ENCODE measurements at places on chromosomes 12 and 14.

- no peak for DNase-seq
These were observed 540.5 kb upstream of the FBXO33 start for GRCh38 chr14:39972704-39973103.

GRCh38 chr12:66739940-66740651, 61.2 kb upstream of the GRIP1 start:
- no peak for DNase-seq

DNA sequence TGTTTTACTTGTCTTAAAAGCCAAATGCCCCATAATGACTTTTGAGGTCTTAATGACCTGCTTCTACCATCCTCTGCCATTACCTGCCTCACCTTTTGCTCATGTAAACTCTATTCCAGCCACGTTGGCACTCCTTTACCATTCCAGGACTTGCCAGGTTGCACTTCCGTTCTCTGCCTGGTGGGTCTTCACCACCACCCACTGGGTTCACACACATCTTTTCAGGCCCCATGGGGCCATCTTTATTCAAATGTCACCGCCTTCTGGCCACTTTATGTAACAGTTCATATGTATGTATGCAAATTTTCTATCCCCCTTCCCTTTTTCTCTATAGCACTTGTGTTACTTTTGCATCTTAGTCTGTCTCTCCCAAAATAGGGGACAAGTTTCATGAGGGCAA, 57.7 kb downstream of the ATP2A2 start:
- DNase-seq = no peak

DNA sequence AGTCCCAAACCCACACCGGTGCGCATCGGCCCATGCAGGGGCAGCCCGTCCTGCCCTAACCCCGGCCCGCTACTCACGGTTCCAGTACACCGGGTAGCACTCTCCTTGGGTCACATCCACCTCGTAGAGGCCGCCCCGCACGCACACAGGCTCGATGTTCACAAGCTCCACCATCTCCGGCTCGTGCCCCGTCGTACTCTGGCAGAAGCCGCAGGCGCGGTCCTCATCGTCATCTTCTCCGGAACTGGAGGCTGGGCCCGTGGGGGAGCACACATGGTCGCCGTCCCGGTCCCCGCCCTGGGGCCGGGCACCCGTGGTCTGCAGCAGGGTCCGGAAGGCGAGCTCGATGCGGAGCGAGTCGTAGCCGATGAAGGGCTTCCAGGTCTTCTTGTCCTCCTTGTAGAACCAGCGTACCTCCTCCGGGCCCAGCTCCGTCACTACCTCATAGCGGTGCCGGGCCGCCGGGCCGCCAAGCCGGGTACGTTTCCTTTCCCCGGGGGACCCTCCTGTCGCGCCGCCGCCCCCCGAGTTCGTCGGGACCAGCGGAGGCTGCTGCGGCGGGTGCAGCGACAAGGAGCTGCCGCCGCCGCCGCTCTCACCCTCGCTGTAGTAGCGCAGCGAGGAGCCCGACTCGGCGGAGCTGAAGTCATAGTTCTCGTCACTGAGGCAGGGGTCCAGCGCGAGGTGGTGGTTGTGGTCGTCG, 788 bp downstream of the DDHD1 start:
- DNase-seq = peak; percentile 10

GRCh38 chr14:95237121-95237957, 80.0 kb upstream of the DICER1 start:
- no peak for DNase-seq

DNA sequence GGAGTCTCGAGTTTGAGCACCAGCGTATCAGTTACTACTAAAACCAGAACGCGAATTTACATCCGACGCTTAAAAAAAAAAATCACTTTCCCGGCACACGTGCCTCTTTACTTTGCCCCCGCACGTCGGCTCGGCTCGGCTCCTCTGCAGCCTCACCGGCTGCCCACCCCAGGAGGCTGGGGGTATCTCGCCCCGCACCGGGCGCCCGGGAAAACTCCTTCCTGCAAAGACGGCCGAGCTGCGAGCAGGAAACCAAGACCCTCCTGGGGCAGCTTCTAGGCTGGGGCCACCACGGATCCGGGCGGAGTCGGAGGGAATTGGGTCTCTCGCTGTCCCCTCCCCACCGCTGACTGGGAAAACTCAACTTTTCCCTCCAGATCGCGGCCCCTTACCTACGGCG, 610 bp downstream of the VSIG10 start:
- no peak for DNase-seq

GRCh38 chr12:131365821-131366260, 345.0 kb upstream of the SFSWAP start:
- DNase-seq = no peak

DNA sequence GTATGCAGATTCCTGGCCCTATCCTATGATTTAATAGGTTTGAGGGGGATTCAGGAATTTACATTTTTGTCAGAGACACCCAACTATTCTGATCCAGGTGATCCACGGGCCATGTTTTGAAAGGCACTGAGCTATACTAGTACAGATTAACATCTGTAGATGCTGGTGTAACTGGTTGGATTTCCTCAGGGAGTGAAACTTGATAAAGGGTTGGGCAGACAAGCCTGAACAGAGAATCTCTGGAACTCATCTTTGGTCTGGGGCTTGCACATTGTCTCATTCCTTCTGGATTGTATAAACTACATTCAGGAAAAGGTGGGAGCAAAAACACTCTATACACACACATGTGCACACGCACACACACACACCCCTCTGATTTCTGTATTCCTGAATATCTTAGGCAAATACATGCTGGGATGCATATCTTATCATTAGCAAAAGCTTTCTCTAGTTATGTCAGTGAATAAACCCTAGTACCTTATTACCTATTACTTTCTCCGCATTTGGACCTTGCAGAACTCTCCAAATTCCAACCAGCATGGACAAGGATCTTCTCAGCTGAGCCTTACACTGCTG, 104.6 kb downstream of the SLC38A1 start:
- DNase-seq = no peak

DNA sequence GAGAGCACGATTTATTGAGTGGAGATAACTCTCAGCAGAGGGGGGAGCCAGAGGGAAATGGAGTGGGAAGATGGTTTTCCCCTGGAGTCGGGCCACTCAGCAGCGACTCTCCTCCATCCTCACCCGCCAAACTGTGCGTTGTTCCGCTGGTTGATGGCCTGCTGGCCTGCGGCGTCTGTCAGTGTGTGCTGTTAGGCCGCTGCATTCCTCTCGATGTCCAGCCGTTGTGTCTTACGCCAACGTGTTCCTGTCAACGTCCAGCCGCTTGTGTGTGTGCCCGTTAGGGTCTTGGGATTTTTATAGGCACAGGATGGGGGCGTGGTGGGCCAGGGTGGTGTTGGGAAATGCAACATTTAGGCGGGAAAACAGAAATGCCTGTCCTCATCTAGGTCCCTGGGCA, 69.2 kb downstream of the PTPRQ start:
- DNase-seq = no peak

DNA sequence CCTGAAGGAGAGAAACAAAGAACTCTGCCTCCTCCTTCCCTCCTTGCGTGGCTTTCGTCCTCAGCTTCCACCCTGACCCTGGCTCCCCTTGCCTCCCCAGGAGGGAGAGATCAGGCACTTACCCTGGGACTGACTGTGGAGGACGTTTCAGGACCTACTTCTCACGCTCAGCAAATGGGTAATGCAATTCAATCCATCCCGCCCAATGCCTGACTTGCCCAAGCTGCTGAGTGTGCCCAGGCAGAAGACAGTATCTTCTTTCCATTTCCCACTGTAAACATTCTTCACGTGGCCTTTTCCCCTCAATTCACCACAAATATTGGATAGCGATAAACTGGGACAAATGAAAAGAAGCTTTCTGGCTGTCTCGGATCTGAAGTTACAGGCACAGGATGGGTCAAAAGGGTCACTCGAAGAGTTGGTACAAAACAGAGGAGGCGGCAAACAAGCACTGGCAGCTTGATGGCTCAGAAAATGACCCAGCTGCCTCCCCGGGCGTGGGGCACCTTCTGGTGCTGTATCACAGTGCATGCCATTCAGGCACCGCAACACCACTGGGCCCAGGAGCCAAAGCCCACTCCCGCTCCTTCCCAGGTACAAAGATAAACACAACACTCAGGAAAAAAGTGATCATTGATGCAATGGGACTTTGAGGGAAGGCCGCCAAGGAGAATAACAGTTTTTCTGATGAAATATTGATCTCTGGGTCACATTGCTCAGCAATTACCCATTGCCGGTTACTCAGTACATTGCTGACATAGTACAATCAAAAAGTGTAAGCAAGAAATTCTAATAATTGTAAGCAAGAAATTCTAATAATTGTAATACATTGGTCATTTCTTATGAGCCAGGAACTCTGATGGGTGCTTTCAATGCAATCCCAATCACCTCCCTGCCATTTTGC, 65.8 kb downstream of the TRIM9 start:
- no peak for DNase-seq

DNA sequence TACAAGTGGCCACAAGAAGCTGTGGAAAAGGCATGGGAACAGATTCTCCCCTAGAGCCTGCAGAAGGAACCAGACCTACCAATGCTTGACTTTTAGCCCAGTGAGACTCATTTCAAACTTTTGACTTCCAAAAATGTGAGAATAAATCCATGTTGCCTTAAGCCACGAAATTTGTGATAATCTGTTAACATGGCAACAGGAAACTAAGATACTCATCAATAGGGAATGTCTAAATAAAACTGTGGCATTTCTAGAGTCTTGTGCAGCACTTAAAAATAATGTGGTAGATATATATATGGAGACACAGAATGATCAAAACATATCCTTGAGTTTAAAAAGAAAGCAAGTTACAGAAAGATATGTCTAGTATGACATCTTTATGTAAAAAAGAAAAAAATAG, 12.0 kb downstream of the HECTD4 start:
- no peak for DNase-seq

DNA sequence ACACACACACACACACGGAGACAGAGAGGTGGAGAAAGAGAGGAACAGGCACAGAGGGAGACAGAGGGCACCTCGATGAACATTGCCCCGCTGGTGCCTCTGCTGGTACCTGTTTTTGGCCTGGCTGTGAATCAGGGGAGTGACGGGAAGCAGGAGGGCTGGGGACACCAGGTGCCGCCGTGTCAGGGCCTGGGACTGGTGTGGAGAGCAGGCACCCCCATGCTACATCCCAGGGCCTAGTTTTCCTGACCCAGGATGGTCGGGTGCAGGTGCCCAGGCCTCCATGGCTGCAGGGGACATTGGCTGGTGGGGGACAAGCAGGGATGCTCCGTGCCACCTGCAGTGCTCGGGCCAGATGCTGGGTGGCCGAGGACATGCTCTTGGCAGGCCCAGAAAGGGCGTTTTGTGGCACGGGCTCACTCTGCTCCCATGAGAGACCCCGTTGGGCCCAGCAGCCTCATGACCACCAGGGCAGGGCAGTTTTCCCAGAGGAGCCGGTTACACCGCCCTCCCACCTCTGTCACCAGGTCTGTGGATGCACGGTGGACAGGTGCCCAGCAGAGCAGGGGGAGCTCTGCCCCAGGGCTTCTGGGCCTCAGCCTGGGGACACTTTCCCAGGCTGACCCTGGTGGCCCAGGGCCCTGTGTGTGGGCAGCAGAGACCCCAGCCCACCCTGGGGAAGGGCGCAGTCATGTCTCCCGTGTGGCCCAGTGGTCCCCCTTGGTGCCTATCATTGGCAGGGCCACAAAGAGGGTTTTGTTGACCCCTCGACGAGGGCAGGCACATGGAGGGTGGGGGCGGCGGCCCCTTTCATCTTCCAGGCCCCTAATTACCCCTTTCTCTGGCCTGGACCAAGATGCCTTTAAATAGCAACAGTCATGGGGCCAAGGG, 207.5 kb upstream of the RTL1 start:
- no peak for DNase-seq

DNA sequence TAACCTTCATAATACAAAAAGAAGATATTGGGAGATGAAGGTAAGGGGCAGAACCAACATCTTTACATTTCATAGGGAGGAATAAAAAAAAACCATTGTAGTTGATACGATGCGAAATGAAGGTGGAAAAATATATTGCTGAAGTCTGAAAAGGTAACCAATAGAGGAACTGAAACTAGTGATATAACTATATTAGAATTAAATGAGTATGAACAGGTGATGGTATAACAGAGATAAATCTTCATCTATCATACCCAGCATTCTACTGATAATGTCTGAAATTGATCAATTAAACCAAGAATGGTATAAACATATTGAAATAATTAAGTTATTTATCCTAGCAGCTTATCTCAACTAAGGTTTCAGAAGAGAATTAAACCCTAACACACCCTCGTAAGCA, 332.1 kb downstream of the NELL2 start:
- no peak for DNase-seq

DNA sequence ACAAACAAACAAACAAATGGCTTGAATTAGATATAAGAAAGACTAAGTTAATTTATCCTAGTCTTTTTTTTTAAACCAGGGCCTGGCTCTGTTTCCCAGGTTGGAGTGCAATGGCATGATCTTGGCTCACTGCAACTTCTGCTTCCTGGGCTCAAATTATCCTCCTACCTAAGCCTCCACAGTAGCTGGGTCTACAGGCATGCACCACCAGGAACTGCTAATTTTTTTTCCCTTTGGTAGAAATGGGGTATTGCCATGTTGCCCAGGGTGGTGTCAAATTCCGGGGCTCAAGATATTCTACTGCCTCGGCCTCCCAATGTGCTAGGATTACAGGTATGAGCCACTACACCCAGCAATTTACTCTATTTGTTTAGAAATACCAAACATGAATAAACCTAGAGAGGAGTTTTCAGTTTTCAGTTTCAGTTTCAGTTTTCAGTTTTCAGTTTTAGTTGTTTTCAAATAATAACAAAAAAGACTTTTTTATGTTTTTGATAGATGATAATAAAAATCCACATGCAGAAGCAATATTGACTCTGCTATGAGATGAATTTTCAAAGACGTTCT, 817.0 kb downstream of the FLRT2 start:
- no peak for DNase-seq

- no peak for DNase-seq
These were observed 938 bp upstream of the MAX start for GRCh38 chr14:65103150-65103760.

DNA sequence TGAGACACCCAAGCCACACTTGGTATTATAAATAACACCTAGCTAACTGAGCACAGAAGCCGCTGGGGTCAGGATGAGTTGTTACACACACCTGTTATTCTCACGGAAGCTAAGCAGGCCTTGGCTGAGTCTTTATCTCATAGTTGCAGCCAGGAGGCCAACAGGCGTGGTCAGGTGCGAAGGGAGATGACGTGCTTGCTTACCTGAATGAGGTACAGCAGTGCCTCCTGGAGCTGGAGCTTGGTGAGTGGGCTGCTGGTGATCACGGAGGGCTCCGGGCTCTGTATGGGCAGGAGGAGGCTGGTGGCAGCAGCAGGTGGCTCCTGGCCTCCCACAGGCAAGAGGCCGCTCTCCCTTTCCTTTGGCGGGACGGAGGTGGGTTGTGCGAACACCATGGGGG, 30.4 kb upstream of the CACNA2D4 start:
- no peak for DNase-seq

DNA sequence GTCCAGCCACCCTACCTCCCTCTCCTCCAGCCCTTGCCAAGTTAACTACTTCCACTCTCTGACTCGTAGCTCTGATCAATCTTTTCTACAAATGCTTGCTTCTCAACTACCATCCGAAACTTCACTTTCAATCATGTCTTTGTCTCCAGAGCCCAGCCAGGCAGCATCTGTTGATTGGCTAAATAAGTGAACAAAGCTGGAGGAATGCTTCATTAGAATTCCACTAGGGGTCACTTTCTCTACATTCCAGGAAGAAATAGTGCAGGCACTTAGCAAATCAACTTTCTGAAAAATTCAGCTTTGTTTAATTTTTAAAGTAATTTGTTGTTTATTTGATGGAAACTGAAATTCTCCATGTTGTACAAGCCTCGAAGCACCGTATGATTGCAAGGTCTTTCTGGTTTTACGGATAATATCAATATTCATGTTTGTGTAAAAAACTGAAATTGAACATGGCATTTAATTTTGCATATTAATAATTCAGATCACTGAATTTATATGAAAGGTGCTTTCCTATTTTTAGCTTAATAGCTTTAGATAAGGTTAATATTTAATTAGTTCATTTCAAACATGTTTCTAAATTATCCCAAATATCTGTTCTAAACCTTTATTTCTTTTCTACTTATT, 32.4 kb upstream of the HELB start:
- no peak for DNase-seq
